Memory B cell (primary cell): ENCODE measurements at places on chromosomes 6 and 20.

DNA sequence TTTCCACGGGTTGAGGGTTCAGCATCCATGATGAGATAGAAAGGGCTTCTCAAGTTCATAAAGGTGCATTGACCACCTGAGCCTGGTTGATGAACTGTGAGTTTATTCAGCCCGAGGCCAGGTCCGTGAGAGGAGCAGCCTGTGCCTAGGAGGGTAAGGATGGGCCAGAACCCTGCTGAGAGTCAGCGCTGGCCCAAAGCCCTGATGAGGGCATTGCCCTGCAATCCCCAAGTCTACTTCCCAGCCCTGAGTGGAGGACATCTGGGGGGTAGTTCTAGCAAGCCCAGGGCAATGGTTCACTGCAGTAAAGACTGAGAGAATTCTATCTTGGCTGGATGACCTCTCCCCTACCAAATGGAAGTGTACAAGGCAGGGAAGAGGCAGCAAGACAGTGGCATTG, 123.3 kb upstream of the NXT1 start:
- DNase-seq, result no peak

GRCh38 chr6:100823041-100823440, 58.1 kb downstream of the ASCC3 start:
- no peak for DNase-seq

DNA sequence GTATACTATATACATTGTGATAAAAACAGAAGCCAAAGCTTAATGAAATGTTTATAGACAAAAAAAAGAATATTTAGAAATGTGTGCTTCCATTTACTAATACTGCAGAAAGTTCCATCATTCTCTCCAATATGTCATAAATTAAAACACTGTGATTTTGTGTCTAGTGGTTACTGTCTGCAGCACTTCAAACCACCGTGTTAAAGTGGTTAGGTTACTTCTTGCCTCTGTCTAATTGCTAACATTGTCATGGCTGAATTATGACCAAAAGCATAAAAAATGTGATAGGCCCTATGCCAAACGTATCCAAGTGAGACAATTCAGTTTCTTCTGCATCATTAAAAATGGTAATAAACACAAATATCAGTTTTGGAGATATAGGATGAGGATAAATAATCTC, 52.7 kb upstream of the CST5 start:
- DNase-seq, result no peak

GRCh38 chr6:23601811-23602345, 524.1 kb upstream of the NRSN1 start:
- DNase-seq, result no peak

DNA sequence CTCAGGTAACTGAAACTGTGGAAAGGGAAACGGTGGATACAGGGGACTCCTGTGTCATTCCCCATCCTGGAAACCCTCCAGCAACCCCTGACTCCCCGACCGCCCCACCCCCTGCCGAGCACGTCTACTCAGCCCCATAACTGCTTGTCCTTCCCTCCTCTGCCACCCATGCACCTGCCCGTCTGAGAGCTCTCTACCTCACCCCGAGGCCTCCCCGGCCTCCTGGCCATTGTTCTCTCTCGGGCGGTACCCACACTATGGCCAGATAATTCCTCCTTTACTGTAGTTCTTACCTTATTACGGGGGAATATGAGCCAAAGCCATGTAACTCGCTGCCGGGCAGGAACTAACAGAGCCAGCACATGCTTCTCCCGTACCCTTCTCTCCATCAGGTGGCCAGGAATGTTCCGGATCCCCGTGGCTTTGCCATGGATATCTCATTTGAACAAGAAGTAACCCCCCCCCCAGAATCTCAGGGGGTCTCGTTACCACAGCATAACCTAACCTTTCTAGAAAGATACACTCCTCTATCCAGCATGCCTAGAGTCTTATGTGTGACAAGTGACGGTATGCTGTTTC, 4.8 kb upstream of the IRF4 start:
- DNase-seq, result no peak

- no peak for DNase-seq
Observed at GRCh38 chr6:41535766-41536165, 10.4 kb upstream of the FOXP4 start.

GRCh38 chr6:154874773-154875592, 120.1 kb upstream of the TIAM2 start:
- DNase-seq, result no peak

DNA sequence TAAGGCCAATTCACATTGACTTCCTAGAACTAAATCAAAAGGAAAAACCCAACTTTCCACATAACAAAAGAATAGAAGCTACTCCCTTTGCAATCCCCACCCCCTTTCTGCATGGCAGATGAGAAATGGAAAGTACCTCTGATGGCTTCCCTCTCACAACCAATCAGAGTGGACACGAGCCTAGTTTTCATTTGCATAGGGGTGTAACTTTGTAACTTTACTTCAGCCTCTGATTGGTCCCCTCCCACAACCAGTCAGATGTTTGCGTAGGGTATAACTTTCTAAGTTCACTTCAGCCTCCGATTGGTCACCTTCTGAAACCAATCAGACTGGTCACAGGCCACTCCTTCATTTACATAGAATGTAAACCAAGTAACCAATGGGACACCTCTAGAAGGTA, 328.5 kb downstream of the CDH26 start:
- DNase-seq, result no peak

GRCh38 chr6:44129841-44130322, 2.5 kb downstream of the TMEM63B start:
- no peak for DNase-seq

DNA sequence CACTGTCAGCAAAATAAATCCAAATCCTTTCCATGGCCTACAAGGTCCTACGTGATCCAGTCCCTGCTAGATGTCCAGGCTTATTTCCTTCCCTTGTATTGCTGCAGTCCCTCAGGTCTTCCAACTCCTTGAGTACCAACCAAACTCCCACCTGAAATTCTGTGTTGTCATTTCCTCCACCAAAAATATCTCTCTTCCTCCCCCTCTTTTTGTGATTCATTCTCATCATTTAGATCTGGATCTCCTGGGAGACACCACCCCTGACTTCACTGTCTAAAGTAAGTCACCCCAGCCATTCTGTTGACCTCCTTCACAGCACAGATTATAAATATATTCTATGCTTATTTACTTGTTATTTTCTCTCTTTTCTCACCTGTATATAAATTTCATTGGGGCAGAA, 9.0 kb upstream of the LOC128125822 start:
- no peak for DNase-seq
